GM20000 (cell line): ENCODE measurements at places on chromosomes 7 and 10.

DNA sequence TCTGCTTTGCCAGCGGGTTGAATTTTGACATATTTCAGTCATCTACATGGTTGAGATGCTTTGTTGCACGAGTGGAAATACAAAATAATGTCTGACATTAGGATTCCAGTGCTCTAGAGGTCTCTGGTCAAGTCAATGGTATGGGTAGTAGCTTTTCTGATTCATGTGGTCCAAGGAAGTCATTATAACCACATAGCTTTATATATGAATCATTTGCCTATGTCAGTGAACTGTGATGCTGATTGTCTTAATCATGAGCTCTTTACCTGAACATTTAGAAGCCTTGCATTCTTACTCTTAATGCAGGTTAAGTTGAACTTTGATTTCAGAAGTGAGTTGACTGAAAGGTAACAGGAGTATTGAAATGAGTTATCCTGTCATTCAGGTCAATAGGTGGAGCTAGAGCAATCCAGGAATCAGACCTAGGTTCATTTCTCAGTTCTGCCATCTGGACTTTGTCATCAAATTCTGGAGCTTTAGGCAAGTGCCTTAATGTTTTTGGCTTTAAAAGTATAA lies 3.3 kb downstream of the MAPK8 start:
- DNase-seq, result peak; percentile 51

- DNase-seq, result no peak
Measured at GRCh38 chr10:66717231-66717981, 208.4 kb upstream of the LRRTM3 start.

DNA sequence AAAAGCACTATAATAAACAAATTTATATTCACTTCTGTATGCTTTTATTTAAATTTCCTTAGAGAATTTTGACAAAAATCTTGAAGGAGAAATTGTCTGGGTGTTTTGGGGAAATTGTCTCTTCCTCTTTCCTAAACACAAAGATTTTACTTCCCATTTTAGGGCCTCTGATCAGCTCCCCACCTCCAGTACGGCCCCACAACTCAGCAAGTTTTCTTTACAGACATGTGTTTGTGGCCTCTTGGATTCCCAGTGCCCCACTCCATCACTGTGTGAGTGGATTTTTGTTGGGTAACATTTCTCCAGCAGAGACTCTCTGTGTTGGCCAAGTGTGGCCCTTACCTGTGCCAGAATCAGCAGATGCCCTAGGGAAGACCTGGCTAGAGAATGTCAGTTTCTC lies 182.8 kb upstream of the CDC14C start:
- no peak for DNase-seq

DNA sequence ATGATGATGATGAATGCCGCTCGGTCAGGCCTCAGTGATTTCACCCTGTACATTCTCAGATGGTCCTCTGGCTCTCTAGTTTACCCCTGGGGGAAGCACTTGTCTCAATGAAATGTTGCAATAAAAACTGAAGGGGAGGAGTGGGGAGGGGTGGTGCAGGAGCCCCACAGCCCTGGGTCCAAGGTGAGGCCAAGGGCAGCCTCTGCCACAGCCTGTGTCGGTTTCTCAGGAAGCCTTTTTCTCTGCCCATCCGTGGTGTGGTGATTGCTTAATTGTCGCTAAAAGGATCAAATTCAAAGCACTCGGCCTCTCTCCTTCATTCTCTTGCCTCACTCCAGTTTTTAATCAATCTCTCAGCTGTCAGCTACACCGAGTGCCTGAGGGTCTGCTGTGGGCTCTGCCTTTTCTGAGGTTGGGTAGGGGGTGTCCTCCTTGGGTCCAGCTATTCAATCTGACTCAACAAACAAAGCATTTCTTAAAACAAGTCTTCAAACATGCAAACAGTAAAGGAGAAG lies 39.1 kb upstream of the HSPA12A start:
- no peak for DNase-seq

DNA sequence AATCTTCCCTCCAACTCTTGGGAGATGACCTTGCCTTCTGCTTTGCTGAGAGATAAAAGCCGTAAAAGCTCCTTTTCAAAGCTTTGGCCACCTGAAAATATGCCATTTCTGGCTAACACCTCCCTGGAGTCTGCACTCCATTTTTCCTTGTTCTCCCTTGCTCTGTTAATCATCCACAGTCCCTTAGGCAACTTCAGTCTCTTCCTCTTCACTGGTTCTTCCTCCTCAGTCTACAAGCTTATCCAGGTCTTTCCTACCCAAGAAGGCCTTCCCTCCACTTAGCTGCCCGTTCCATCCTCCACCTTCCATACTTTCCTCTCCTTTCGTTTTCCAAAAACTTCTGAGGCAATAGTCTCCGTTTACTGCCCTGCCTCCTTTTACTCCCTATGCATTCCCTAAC lies 30.5 kb downstream of the PAX2 start:
- no peak for DNase-seq

GRCh38 chr7:680411-681127 lies 45.9 kb upstream of the DNAAF5 start:
- no peak for DNase-seq

- DNase-seq, result no peak
Measured at GRCh38 chr10:35347899-35348608, 11.7 kb downstream of the CCNY start.

DNA sequence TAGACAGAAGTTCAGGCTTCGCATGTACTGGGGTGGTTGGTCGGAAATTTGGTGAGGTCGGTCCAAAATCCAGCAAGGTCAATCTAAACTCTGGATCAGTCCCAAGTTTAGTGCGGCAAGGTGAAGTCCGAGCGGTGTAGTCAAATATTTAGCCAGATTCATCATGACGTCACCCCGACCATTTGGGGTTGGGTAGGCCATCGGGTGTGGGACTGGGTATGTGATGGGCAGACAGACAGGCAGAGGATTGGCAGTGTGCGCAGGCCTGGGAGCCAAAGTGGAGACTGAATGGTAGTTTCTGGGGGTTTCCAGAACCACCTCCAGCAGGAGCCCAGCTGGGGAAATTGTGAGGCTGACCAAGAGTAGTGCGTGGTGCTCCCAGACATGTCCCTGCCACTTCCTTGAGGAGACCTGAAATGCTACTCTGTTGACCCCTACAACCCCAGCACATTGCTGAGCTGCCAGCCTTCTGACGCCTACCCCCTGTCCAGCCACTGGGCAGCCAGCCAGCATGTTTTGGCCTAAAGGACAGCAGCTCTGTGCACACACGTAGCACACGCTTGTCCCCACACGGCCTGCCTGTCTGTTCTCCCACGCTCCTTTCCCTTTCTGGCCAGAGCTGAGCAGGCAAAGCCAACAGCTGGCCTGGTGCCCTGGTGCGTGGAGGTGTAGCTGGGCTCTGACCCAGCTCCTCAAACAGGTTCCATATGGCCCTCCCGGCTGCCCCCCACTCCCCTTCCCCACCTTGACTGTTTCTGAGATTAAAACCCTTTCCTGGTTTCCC lies 55.9 kb downstream of the FAM241B start:
- DNase-seq, result no peak

DNA sequence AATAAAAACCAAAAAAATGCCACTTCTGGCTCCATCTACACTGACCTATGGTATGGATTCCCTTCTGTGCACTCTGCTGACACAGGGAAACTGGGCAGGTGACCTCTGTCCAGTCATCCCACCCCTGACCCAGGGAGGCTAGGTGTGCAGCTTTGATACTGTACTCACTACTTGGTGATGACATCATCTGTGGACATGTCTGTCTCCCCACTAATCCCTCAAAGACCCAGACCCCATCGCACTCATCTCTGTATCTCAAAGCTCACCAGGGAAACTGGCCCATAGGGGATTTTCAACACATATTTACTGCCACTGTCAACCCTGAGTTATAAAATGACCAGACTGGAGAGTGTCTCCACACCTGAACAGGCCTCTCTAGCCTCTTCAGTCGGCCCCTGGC lies 10.6 kb downstream of the SGMS1 start:
- peak; percentile 34 for DNase-seq

- DNase-seq, result no peak
Measured at GRCh38 chr7:76074972-76075370, 27.1 kb downstream of the MDH2 start.

GRCh38 chr7:97078023-97078969 lies 39.2 kb upstream of the SDHAF3 start:
- no peak for DNase-seq

GRCh38 chr7:158268816-158269535 lies 318.6 kb downstream of the PTPRN2 start:
- no peak for DNase-seq

- DNase-seq, result no peak
Measured at GRCh38 chr10:72333112-72334015, 21.4 kb downstream of the DNAJB12 start.

DNA sequence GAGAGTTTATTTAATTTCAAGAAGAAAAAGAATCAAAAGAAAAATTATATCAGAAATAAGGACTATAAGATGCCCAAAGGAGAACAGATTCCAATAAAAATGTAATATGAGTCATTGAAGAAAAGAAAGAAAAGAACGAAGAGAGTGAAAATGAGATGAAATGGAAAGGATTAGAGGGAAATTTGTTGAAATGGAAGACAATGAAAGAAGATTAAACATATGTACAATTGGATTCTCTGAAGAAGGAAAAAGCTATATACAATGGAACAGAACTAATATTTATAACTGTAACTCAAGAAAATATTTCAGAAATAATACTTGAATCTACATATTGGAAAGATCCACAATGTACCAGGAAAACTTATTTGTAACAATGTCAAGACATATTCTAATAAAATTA lies 25.1 kb upstream of the UPP1 start:
- DNase-seq, result no peak

DNA sequence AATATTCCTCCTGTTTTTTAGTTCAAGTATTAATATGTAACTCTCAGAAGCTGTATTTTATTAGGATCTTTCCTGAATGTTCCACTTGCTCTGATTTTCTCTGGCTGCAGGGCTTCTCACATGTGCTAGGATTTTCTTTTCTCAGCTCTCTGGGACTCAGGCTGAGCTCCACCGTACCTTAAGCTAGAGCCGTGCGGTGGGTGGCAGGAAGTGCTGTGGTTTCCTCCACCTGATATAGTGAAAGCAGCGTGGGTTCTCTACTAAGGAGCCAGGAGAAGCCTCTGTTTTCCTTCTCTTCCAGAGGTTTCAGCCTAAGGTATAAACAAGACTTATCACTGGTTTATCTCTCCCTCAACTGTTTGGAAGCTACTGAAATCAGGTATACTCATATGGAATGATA lies 433.6 kb downstream of the NRG3 start:
- DNase-seq, result no peak

- DNase-seq, result no peak
Measured at GRCh38 chr10:29795850-29796249, 161.1 kb upstream of the SVIL start.

- no peak for DNase-seq
Measured at GRCh38 chr7:95141755-95142154, 182.6 kb downstream of the PON1 start.

- DNase-seq, result peak; percentile 30
Measured at GRCh38 chr10:122981066-122981464, 864 bp downstream of the PSTK start.

- DNase-seq, result no peak
Measured at GRCh38 chr7:154332811-154333580, 280.8 kb downstream of the DPP6 start.

DNA sequence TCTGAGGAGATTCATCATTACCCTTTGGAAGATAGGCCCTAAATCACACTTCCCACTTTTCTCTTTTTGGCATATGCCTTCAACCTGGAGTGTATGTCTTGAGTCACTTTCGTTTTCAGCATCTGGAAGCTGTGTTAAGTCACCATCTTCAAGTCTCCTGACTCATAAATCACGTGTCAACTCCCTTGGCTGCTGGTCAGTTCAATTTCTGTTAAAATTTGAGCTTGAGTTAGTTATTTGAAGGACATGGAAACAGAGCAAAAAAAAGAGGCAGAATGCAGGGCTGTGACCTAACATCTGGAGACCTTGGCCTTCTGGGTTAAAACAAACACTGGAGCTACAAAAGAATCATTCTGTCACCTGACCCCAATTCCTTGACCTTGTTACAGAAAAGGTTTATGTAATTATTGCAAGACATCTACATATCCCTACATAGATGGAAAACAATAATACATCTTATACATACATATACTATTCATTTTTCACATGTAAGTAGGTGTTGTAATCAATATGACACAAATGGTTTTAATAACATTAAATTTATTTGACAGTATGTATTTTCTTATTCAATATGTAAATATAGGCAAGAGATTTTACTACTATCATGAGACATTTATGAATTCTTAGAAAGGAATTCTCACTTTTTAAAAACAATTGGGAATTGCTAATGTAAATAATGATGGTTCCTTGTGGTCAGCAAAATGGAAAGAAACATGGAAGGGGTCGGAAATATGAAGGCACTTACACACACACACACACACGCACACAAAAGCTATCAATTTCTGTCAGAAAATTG lies 169.7 kb upstream of the PHYHIPL start:
- DNase-seq, result no peak

DNA sequence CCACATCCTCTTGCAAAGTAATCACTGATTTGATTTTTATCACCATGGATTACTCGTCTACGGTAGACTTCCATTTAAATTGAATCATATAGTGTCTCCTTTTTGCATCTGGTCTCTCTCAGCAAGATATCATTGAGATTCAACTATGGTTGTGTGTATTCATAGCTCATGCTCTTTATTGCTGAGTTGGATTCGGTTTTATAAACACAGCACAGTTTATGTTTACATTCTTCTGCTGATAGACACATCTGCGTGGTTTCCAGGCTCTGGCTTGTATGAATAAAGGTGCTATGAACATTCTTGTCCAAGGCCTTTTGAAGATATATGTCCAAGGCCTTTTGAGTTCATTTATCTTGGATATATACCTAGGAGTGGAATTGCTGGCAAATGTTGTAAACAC lies 356.5 kb upstream of the CELF2 start:
- no peak for DNase-seq
